SW480 (cell line): ENCODE measurements at places on chromosomes 4 and X.
A peak's percentile ranks its signal among the peaks of the same experiment; 100 is the strongest.

GRCh38 chr4:156401371-156401770 lies 447.7 kb upstream of the CTSO start:
- DNase-seq, result no peak

GRCh38 chrX:112078606-112079005 lies 4.0 kb downstream of the TRPC5 start:
- DNase-seq, result no peak

DNA sequence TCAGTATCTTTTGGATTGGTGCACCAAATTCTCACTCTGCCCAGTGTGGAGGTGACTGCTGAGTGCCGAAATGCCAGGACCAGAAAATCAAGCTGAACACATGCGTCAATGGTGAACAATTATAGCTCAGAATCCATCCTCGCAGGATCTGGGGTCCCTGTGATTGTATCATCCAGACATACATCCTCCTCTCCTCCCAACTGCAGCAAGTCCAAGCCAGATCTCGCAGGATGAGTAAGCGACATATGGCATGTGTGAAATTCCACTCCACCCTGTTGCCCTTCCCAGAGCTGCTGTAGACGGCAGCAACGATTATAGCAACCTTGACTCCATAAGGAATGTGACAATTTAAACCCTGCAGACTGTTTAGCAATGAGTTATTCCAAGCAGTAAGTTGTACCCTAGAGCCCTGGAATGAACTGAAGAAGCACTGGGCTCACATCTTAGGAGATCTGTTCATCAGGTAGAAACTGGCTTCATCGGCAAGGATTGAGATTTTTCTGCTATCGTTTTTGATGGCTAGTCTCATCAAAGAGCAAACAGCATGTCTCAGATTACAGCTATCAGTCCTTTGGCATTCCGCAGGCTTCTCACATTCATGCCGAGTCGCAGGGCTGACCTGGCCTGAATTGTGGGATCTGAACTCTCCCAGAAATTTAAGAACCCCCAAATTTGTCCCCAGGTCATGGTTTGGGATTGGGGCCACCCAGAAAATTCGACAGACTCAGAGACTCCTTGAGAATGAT lies 35.5 kb upstream of the SORBS2 start:
- peak; percentile 43 for DNase-seq

DNA sequence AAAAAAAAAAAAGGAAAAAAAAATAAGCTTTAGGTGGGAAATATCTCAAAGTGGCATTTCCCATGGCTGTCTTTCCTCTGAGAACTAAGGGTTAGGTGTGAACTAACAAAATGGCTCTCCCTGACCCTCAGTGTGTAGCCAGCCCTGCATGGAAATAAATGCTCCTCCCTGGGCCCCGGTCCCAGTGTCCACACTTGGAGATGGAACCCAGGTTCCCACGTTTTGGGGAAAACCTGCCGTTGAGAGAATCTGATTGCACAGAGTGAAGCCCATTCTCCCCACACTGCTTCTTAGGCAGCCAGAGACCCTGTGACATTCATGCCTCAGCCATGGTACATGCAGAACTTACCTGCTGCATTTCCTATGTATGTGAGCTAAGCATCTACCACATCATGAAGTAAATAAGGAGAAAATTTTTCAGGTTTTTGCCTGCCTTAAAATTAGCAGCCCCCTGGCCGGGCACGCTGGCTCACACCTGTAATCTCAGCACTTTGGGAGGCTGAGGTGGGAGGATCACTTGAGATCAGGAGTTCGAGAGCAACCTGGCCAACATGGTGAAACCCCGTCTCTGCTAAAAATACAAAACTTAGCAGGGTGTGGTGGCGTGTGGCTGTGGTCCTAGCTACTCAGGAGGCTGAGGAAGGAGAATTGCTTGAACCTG lies 34.5 kb downstream of the HTT-AS start:
- DNase-seq, result no peak

GRCh38 chr4:60718874-60719273 lies 481.3 kb upstream of the ADGRL3 start:
- DNase-seq, result no peak
